ENCODE measurements at places on chromosomes 2 and 18.

DNA sequence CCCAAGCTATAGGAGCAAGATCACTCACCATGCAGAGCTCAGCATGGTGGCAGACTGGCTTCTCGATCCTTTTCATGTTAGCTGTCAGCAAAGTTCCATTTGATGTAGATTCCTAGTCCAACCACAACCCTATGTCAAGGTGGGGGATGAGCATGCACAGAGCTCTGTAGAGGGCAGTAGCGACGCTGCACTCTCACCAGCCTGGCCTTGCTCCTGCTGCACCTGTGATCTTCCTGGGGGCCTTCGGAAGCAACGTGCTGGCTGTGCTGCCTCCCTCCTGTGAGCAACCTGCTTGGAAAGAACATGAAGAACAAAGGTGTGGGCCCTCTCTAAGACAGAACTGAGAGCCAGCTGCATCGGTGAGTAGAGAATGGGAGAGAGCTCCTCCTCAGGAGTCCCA lies 479.4 kb upstream of the MYT1L start:
- DNase-seq = no peak

- DNase-seq = no peak
Measured at GRCh38 chr2:24175631-24176187, 856 bp downstream of the FAM228A start.

DNA sequence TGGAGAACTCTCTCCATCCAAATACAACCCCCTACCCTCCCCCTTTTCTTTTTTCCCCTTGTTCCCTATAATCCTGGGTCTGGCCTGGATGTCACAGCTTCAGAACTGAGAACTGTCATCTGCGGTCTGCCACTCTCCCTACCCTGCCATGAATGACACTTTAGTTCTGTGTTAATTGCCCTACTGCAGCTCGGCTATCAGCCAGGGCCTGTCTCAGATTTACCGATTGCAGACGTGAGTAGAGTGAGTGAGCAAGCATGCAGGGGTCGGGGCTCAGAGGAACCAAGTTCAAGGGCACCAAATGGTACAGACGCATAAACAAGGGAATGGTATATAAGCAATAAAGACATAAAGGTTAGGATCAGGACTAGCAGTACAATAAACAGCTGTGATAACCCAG lies 967.8 kb downstream of the BCL11A start:
- DNase-seq = no peak

- no peak for DNase-seq
Measured at GRCh38 chr2:215476424-215476823, 40.6 kb upstream of the FN1 start.
